ENCODE measurements at places on chromosomes 3 and 15.

- DNase-seq: no peak
Measured at GRCh38 chr15:73049564-73050215, 2.6 kb upstream of the NEO1 start.

DNA sequence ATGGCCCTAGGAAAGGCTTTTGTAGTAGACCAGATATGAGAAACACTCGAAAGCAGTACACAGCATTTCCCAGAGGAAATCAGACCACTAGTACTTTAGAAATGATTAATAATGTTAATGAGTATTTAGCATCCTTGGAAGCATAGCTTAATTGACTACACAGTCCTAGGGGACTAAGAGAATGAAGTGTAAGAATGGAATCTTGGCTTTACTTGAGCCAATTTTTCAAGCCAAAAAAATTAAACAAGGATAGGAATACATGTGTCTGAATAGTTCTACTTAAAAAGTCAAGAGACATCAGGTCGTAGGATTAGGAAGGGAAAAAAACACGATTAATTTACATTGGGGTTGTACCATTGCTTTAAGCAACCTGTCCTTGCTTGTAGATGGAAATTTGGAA, 38.2 kb downstream of the DPPA2 start:
- no peak for DNase-seq

DNA sequence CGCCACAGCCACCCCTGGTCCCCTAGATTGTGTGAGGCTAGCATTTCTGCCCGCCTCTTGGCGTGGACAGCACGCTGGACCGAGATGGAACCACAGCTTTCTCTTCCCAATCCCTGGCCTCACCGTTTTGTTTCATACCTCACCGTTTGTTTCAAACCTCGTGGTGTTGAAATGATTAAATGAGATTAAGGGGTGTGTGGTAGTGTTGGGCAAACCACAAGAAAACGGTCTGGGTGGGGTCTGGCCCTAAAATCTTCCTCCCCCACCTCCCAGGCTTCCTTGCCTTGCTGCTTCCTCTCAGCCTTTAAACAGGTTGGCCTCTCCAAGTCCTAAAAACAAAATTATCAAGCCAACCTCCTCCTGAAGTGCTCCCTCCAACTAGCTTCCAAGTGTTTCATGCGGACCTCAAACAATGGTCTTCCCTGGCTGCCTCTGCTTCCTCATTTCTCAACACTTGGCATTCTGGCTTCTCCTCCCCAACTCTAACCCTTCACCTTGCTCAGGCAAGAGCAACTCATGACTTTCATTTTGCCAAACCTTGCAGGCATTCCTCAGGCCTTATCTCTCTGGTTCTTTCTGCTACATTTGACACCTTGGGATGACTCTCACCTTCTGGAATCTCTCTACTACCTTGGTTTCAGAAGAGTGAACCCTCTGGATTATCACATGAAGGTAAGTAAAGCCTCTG, 1.4 kb upstream of the ATP13A3 start:
- DNase-seq: no peak

GRCh38 chr3:64251019-64251418, 25.8 kb upstream of the PRICKLE2 start:
- DNase-seq: no peak

- DNase-seq: no peak
Measured at GRCh38 chr15:63218100-63218808, 28.8 kb downstream of the RAB8B start.

GRCh38 chr3:130839813-130840212, 54.1 kb upstream of the ATP2C1 start:
- no peak for DNase-seq

DNA sequence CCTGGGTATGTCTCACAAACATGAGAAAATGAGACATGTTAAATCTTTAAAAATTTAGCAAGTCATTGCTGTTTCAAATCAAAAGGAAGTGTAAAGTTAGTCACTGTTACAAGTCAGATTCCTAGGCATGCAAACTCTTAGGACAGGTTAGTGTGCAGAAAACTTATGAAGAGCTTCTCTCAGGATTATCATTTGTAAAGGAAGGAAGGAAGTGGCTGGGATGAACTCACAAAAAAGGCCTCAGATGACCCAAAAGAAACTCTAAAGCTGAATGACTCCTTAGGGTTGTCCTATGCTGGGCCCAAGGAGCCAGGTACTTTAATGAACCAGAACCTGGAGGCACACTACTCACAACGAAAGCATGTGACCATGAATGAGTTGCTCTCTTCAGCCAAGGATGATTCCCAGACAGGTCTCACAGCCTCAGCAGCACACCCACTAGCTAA, 25.0 kb downstream of the MSL2 start:
- no peak for DNase-seq

DNA sequence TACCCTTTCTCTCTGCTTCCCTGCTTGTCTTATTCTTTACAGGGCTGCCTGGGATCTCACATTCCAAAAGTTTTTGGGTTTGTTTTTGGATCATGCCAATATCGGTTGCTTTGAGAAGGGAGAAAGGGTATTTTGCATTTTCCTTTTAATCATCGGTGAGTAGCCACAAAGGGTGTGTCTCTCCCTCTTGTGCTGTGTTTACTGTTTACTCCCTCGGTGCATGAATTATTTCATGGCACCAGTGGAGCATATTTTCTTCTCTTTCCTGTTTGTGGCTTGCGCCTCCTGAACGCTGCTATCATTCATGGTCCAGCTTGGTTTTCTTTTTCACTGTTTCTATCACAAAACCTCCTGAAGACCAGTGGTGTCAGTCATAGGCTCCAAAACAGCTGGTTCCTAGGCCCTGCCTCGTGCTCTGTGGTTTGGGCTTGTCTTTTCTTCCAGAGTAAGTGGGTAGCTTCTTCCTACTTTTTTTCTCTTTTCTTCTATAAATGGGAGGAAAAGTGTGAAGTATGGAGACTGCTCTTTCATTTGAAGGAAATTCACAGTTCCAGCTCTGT, 54.9 kb downstream of the IGF1R start:
- DNase-seq: no peak

GRCh38 chr3:112560721-112561483, 860 bp downstream of the ATG3 start:
- no peak for DNase-seq

GRCh38 chr3:196736670-196737374, 2.8 kb upstream of the PAK2 start:
- no peak for DNase-seq

- no peak for DNase-seq
Measured at GRCh38 chr3:108219336-108219735, 2.9 kb downstream of the IFT57 start.

DNA sequence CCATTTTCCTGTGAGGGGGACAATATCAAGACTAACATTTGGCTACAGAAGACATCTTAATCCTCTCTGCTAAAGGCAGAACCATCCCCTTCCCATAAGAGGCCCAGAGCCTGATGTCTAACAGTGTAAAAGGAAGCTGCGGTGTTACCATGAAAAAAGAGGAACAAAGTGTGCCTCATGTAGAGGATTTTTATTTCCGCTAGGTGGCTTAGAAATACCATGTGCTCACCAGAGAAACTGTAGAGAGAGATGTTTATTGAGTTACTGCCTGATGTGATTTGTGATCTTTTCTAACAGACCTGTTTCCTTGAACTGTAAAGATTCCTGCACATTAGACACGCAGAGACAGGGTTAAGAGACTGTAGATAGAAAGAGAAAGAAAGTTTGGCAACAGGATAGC, 22.0 kb downstream of the OR5H15 start:
- no peak for DNase-seq

GRCh38 chr3:46416125-46416810, 9.2 kb downstream of the CCRL2 start:
- no peak for DNase-seq

DNA sequence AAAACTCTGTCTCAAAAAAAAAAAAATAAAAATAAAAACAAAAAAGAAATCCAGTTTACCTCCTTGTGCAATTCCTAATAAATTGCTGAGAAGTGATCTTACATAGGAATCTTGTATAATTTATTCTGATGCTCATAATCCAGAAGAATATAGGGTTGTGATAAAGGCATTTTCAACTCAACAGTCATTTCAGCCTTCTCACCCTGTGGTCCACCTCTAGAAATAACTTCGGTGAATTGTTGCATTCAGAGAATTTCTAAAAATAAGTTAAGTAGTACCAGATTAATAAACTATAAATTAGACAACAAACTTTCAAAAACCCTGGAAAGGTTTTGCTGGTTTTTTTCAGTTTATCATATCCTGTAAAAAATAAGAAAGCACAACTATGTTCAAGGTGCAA, 20.2 kb downstream of the RAF1 start:
- DNase-seq: no peak

- no peak for DNase-seq
Measured at GRCh38 chr3:112095731-112096130, 9.5 kb downstream of the C3orf52 start.

Data from anterior cingulate cortex (tissue), 58 donors.